Activated CD4-positive, CD25-positive, alpha-beta regulatory T cell (primary cell): ENCODE measurements at places on chromosomes 2 and 18.

GRCh38 chr2:154706660-154707059 lies 8.2 kb downstream of the KCNJ3 start:
- no peak for DNase-seq

DNA sequence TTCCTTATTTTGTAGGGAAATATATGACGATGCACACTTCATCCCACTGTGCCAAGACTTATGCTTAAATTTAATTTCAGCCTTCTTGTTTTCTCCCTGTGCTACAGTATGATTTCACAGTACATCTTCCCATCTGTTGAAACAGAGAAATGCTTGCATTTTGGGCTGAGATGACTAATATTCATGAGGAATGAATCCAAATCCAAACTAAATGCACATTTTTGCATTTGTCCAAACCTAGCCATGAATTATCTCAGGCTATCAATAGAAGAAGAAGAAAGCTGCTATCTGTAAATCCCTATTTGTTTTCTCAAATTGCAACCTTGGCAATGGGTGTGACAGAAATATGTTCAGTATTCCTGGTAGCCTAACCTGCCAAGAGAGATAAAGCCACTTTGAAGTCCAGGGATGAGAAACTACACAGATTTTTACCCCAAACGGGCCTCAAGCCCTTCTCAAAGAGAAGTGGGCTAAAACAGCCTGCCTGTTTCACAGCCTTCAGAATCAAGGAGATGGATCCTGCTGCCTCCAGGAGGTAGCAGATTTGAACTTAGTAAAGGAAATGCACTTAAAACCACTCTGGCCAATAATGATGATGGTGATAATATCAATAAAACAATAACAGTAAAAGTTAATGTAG lies 306.9 kb upstream of the NT5C1B start:
- DNase-seq: no peak

DNA sequence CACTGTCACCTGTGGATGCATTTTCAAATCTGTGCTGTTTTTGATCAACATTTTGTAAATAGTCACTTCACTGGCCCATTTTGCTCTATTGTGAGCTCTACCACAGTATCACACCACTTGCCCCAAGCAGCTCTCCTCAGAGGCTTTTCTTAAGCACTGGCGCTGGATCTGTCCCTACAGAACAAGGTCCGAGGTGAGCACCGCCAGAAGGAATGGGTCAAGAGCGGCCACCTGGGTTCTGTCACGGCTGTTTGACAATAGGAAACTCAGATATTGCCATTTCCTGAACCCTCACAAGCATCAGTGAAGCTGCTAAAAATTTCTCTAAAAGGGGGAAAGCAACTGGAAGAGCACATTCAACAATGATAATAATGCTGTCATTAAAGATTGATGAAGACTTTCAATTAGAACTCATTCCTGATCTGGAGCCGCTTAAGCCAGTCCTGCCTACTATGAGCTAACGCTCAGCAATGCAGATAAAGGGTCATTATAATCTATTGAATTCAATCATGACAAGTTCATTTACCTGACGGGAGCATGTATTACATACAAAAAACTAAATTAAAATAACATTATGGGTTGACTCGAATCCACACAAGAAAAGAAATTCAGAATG lies 514.0 kb downstream of the GALR1 start:
- DNase-seq: no peak

GRCh38 chr2:119010336-119010735 lies 68.3 kb downstream of the MARCO start:
- no peak for DNase-seq

- peak; percentile 37 for DNase-seq
Observed at GRCh38 chr2:675982-676646, 1.1 kb downstream of the TMEM18 start.

DNA sequence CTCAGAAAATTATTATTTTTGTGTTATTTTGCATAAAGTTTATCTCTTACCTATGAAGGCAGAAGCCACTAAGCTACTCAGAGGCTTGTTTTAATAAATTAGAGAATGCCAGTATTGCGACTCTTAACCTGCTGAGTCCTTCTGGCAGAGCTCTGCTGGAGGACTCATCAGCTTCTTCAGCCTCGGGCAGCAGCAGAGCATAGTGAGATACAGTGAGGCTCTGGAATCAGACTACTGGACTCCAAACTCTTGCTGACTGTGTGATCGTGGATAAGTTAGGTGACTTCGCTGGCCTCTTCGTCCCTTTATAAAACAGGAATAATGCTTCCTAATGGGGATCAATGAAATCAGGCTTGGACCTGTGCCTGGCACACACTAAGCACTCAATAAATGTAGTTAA lies 1.7 kb downstream of the PTRHD1 start:
- DNase-seq: no peak

GRCh38 chr2:198873503-198874471 lies 584.0 kb downstream of the SATB2 start:
- no peak for DNase-seq

DNA sequence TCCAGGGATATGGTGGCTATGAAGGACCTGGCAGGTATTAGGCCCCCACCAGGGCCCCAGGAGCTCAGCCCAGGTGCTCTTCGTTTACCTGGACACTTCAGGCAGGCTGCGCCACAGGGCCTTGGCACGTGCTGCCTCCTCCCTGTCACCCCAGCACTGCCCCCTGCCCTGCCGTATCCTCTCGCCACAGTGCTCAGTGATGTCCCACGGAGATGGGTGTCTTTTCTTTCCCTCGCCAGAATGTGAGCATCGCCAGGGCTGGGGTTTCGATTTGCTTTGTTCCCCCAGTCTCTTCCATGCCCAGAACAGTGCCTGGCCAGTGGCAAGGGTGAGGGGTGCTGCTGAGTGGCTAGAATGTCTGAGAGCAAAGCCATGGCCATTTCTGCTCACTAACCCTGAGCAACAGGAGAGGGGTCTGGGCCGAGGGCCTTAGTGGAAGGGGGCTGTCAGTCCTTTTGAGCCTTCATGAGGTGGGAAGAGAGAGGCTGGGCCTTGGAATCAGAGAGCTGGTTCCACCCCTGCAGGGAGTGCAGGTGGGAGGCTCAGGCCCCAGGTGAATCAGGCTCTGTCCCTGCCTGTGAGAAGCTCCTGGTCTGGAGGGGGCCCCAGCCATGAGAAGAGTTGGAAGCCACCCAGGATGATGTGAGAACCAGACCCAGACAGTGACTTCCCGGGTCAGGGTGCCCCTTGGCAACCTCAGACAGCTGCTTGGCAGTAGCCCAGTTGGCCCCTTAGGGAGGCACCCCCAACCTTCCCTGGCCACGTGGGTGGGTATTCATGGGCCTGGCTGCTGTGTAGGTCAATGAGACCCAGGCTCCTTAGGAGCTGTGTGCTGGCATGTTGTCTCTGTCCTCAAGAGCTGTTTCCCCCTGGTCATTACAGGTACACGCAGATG lies 129.9 kb upstream of the HS6ST1 start:
- no peak for DNase-seq

GRCh38 chr18:44171301-44171700 lies 509.4 kb upstream of the SETBP1 start:
- no peak for DNase-seq

GRCh38 chr18:50298443-50299284 lies 11.2 kb upstream of the CXXC1 start:
- no peak for DNase-seq

DNA sequence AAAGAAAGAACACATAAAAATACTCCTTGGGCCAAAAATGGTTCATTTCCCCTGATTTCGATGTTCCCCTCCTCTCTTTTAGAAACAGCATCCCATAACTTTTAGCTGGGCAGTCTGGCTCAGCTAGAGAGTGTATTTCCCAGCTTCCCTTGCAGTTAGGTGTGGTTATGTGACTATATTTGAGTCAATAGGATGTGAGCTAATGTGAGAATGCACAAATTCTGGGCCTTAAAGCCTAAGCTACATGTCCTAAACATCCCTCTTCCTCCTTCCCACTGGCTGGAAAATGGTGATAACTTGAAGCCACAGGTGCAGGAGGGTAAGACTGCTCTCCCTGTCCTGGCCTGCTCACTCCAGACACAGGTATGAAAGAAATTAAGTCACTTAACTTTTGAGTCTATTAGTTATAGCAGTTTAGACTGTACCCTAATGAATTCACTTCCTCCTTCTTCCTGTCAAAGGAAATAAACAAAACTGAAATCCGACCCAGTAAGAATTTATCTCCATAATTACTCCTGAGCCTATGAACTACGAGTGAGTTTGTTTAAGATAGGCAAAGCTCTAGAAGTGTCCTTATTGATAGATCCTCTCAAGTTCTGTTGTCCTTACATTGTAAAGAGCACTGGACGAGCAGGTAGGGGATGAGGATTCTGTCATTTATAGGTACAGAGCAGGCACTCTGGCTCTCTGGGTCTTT lies 177.6 kb downstream of the MTX2 start:
- DNase-seq: no peak

GRCh38 chr2:187215532-187216240 lies 232.4 kb downstream of the CALCRL start:
- no peak for DNase-seq

DNA sequence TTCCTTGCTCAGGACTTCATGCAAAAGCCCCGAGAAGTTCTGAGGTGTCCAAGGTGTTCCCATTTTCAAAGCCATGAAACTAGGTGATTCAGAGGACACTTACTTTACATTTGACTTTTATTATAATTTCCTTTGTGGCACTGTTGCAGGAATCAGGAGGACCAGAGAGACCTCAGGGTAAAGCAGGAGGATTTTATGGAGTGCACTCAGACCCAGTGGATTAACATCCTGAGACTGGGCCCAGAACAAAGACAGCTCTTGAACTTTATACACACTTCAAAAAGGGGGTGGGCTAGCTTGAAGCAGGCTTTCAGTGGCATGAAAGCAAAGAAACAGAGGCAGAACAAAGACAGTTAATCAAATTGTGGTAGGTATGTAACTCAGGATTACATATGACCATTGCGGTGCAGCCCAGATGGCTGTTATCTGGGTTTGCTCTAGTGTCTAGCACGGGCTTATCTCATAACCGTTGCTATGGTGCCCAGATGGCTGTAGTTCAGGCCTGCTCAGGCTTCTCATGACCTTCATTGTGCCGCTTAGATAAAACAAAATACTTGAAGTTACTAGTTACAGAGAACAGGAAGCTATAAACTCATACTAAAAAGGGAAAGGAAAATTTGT lies 39.4 kb downstream of the TMEM182 start:
- DNase-seq: no peak
